ENCODE measurements at places on chromosomes 4 and X. TPM values are rescaled to one million over a fixed set of nuclear protein-coding genes. Genes with fewer than 3 reads are reported as not detected.

DNA sequence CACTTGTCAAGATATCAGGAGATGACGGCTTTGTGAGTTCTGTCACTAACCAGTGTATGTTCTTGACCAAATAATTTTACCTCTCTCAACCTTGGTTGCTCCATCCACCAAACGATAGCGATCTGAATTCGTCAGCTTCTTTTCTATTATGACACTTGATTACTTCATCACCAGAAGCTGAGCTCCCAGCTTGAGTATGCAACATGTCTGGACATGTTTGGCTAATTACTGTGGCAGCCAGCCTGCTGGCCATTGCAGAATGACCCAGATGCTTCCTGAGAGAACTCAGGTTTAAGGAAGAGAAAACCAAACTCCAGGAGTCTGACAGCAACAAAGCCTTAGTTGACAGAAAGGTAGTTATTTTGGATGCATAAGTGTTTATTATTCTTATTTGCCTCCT lies 46.4 kb upstream of the PARM1 start:
- no peak overlapping the region for H3K27ac ChIP-seq
- DNase-seq: no peak
- no peak overlapping the region for H3K4me3 ChIP-seq

CTSO gene
- total RNA-seq: 34.7 TPM

- H3K27me3 ChIP-seq: no peaks in the 10 kb centered on the region
- H3K4me3 ChIP-seq: no peak overlapping the region
- no peak for DNase-seq
- H3K27ac ChIP-seq: no peak overlapping the region
Observed at GRCh38 chr4:31037703-31038102, 317.5 kb downstream of the PCDH7 start.

DNA sequence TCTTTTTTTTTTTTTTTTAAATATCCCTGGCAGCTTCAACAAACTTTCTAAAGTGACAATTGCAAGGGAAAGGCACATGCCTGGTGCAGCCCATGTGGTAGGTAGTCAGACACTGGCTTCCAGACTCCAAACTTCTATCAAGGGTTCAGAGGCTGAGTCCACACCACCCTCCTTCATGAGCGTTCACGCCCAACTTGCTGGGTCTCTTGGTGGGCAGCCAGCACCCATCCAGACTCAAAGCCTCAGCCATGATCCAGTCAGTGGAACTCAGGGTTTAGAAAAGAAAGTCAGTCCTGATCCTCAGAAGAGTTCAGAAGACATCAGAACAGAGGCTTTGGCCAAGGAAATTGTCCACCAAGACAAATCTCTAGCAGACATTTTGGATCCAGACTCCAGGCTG lies 141.5 kb downstream of the SOWAHB start:
- no peak for DNase-seq
- H3K27ac ChIP-seq: no peak overlapping the region
- H3K36me3 ChIP-seq: no peaks in the 10 kb centered on the region
- H3K4me1 ChIP-seq: peaks cover 4% of the 10 kb centered on the region
- no peaks in the 10 kb centered on the region for H3K27me3 ChIP-seq

GRCh38 chr4:141464366-141464765 lies 172.0 kb upstream of the IL15 start:
- no peaks in the 10 kb centered on the region for H3K27me3 ChIP-seq
- no peak overlapping the region for H3K27ac ChIP-seq

AFM gene
- not detected for total RNA-seq

DNA sequence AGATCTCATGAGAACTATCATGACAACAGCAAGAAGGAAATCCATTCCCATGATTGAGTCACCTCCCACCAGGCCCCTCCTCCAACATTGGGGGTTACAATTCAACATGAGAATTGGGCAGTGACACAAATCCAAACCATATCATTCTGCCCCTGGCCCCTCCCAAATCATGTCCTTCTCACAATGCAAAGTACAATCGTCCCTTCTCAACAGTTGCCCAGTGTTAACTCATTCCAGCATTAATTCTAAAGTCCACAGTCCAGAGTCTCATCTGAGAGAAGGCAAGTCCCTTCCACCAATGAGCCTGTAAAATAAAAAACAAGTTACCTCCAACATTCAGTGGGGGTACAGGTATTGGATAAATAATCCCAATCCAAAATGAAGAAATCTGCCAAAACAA lies 14.9 kb upstream of the CLDN34 start:
- DNase-seq: no peak
- H3K36me3 ChIP-seq: no peaks in the 10 kb centered on the region
- no peak overlapping the region for H3K27ac ChIP-seq
- H3K4me1 ChIP-seq: no peaks in the 10 kb centered on the region

DNA sequence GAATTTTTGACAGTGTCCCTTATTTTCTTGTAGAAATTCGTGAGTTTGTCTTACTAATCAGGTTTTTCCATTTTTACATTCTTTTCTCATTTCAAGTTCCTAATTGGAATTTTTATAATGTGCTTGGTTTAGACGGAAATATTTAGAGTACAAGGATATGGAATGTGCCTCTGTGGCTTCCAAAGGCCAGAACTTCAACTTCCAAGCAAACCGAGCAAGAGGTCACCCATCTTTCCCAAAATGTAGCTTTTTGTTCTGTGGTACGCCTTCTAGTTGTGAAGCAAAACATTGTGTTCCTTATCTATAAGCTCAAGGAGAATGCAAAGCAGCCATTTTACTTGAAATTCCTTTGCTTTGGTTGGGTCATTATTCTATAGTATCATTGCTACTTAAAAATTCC lies 212.8 kb upstream of the PACRGL start:
- H3K27ac ChIP-seq: no peak overlapping the region
- no peaks in the 10 kb centered on the region for H3K27me3 ChIP-seq
- DNase-seq: no peak
- no peak overlapping the region for H3K4me3 ChIP-seq

GRCh38 chr4:8267077-8267476 lies 2.5 kb upstream of the HTRA3 start:
- no peaks in the 10 kb centered on the region for H3K27me3 ChIP-seq
- H3K27ac ChIP-seq: no peak overlapping the region
- peak; percentile 83 for DNase-seq
- H3K4me3 ChIP-seq: no peak overlapping the region

ADAMTS3 gene
- 1.0 TPM for total RNA-seq

ZNF280C gene
- 3.3 TPM for total RNA-seq

PCDH7 gene
- total RNA-seq: 4.2 TPM

RBMXL3 gene
- total RNA-seq: not detected

DNA sequence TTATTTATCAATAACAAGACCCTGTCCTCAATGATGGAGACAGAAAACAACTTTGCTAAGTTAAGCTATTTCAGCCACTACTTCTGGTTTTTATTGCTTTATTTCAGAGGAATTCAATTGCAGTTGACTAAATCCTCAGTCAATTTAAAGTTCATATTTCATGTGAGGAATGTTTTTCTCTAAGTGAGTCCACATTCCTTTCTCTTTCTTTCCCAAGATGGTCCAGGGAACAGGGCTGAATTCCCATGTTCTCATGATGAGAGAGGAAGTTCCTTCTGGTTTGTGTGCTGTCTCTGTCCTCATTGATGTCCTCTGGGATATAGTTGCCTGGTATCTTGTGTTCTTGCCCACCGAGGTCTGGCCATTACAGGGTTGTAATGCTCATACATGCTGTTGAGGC lies 117.2 kb downstream of the SLIT2 start:
- no peak overlapping the region for H3K4me3 ChIP-seq
- no peaks in the 10 kb centered on the region for H3K27me3 ChIP-seq
- no peaks in the 10 kb centered on the region for H3K4me1 ChIP-seq
- H3K27ac ChIP-seq: no peak overlapping the region
- no peak for DNase-seq

GRCh38 chr4:14596028-14596427 lies 406.3 kb upstream of the CPEB2 start:
- H3K4me1 ChIP-seq: no peaks in the 10 kb centered on the region
- no peaks in the 10 kb centered on the region for H3K27me3 ChIP-seq
- no peaks in the 10 kb centered on the region for H3K36me3 ChIP-seq

DNA sequence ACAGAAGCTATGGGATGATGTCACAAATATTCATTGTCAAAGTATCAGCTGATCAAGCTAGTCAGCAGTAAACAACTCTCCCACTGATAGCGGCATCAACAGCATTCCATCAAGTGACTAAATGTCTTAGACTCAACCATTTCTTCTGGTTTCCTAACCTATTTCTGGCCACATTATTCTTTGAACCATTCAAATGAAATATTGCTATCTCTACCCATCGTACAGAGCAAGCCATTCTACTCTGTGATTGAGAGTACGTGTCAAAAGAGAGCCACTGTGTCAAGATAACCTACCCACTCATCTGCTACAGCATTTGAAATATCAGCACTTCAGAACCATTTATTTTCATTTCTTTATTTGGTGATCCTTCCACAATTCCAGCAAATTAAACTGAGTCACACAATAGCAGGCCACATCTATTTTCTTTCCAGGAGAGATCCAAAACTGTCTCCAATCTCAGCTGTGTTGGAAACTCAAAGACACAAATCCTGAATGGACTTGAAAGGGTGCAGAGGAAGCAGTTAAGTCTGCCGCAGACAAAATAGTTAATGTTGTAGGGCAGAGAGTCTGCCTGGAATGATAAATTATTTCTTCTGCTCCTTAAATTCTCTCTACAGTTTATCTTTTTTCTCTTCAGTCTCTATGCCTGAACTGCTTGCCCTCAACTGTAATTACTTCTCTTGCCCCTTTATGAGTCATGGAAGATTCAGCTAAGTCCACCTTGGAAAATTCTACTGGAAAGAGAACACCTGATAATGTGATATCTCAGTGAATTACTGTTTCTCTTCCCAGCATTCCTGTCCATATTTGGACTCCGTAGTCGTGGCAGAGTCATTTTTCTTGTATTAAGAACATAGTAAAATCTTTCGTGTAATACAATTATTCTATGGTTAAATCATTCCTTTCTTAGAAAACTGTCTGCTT lies 364.8 kb downstream of the PDGFC start:
- no peak overlapping the region for H3K4me3 ChIP-seq
- no peaks in the 10 kb centered on the region for H3K36me3 ChIP-seq
- DNase-seq: no peak
- H3K4me1 ChIP-seq: no peaks in the 10 kb centered on the region
- no peaks in the 10 kb centered on the region for H3K27me3 ChIP-seq

DNA sequence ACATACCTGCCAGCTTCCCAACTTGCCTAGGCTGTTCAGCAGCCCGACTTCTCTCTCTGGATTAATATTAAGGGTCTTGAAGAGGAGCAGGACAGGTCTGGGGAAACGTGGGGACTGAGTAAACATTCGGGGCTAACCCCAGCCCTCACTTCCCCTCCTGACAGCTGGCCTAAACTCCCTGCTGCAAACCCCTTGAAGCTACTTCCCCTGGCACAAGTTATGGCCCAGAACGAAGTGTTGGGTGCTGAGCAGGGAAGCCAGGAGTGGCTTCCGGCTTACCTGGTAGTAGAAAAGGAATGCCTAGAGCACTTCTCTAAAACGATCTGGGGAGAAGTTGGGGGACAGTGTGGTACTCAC lies 200.0 kb downstream of the BCOR start:
- no peak for DNase-seq
- no peak overlapping the region for H3K4me3 ChIP-seq
- H3K27ac ChIP-seq: peak overlapping the region; percentile 5
- H3K4me1 ChIP-seq: peaks cover 16% of the 10 kb centered on the region
- no peaks in the 10 kb centered on the region for H3K36me3 ChIP-seq

DNA sequence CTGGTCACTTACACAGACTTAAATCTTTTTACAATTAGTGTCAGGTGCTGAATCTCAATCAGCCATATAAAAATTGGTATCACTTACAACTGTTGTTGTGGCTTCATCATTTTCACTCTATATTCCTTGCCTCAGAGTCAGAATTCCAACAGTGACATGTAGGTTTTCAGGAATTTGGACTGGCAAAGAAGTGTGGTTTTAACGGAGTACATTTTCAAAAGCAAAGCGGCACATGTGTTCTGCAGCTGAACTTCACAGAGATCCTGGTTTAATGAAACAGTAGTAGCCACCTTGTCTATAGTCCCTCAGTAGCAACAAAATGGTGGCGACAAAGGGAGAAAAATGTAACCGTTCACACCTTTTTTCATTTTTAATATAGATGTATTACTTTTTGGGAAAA lies 486.6 kb downstream of the FAT4 start:
- no peaks in the 10 kb centered on the region for H3K4me1 ChIP-seq
- H3K27me3 ChIP-seq: no peaks in the 10 kb centered on the region
- H3K36me3 ChIP-seq: no peaks in the 10 kb centered on the region
- no peak for DNase-seq
- no peak overlapping the region for H3K27ac ChIP-seq
- no peak overlapping the region for H3K4me3 ChIP-seq

GRCh38 chrX:78769946-78770345 lies 22.4 kb downstream of the LPAR4 start:
- H3K4me1 ChIP-seq: no peaks in the 10 kb centered on the region
- no peak overlapping the region for H3K27ac ChIP-seq
- DNase-seq: no peak
- H3K36me3 ChIP-seq: no peaks in the 10 kb centered on the region
- no peaks in the 10 kb centered on the region for H3K27me3 ChIP-seq

PNMA5 gene
- total RNA-seq: not detected

- H3K27ac ChIP-seq: no peak overlapping the region
- H3K27me3 ChIP-seq: no peaks in the 10 kb centered on the region
- no peaks in the 10 kb centered on the region for H3K4me1 ChIP-seq
- no peaks in the 10 kb centered on the region for H3K36me3 ChIP-seq
- H3K4me3 ChIP-seq: no peak overlapping the region
- no peak for DNase-seq
Observed at GRCh38 chrX:136710325-136710951, 62.5 kb downstream of the CD40LG start.

DNA sequence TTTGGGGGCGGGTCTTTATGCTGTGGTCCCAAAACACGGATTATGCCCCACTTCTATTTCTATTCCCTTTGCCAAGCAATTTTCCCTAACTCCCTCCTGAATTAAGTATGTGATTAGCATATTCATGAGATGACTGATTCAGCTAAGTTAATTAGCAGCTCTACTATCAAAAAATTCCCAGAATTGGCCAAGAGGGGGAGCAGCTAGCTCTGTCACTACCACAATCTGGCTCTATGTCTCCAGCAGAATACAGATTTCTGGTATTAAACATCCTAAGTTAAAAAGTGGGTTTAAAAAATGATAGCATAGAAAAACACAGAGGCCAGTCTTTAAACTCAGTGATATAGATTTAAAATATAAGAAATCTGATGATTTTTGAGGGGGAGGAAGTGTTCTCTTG lies 80.3 kb downstream of the GPC4 start:
- no peak overlapping the region for H3K27ac ChIP-seq
- no peak overlapping the region for H3K4me3 ChIP-seq
- H3K36me3 ChIP-seq: no peaks in the 10 kb centered on the region
- no peaks in the 10 kb centered on the region for H3K27me3 ChIP-seq

- no peak overlapping the region for H3K27ac ChIP-seq
- H3K4me1 ChIP-seq: no peaks in the 10 kb centered on the region
- H3K36me3 ChIP-seq: no peaks in the 10 kb centered on the region
- H3K4me3 ChIP-seq: no peak overlapping the region
- no peak for DNase-seq
- no peaks in the 10 kb centered on the region for H3K27me3 ChIP-seq
Observed at GRCh38 chr4:88969746-88970145, 87.2 kb downstream of the FAM13A start.

GRCh38 chrX:49247346-49247745 lies 12.1 kb downstream of the CCDC22 start:
- H3K27me3 ChIP-seq: no peaks in the 10 kb centered on the region
- H3K27ac ChIP-seq: no peak overlapping the region
- H3K4me3 ChIP-seq: no peak overlapping the region
- no peaks in the 10 kb centered on the region for H3K4me1 ChIP-seq
